ENCODE measurements at places on chromosomes 16 and 17.

- DNase-seq: no peak
Observed at GRCh38 chr16:10685709-10686108, 9.0 kb downstream of the TEKT5 start.

DNA sequence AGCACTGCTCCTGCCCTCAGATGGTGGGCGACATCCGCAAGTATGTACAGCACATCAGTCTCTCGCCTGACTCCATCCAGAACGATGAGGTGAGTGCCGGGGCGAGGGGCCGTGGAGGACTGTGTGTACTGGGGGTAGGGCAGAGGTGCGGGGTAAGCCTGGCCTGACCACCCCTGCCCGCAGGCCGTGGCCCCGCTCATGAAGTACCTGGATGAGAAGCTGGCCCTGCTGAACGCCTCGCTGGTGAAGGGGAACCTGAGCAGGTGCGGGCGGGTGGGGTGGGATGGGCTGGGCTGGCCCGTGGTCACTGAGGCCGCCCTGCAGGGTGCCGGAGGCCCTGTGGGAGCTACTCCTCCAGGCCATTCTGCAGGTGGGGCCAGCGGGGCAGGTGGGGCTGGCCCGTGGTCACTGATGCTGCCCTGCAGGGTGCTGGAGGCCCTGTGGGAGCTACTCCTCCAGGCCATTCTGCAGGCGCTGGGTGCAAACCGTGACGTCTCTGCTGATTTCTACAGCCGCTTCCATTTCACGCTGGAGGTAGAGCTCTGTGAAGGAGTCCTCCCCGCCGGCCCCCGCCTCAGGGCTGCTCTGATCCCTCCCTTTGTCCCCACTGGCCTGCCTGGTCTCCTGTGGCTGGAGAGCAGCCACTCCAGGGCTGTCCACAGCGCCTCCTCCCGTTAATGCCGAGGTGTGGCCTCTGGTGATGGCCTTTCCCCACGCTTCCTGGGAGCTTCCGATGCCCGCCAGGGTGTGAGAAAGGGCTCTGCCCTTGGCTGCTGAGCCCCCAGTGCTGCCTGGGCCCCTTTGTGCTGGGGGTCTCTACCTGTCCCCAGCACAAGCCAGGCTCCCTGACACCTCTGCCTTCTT is 5.0 kb downstream of the TSR3 start:
- no peak for DNase-seq

DNA sequence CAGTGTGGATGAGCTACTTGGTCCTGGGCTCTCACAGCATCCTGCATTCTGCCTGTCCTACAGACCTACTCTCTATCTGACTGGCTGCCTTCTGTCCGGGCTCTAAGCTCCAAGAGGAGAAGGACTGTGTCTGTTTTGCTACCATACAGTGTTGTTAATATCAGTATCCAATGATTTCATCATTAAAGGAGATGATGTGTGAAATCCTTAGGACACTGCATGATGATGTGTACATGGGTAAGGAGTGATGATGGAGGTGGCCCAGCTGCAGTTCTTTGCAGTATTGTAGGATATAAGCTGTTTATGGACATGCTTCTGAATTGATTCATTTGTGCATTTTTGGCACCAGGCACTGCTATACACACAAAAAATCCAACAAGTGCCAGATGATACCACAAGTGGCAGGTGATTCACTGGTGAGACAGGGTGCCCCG is 536.9 kb upstream of the CDH11 start:
- DNase-seq: no peak

DNA sequence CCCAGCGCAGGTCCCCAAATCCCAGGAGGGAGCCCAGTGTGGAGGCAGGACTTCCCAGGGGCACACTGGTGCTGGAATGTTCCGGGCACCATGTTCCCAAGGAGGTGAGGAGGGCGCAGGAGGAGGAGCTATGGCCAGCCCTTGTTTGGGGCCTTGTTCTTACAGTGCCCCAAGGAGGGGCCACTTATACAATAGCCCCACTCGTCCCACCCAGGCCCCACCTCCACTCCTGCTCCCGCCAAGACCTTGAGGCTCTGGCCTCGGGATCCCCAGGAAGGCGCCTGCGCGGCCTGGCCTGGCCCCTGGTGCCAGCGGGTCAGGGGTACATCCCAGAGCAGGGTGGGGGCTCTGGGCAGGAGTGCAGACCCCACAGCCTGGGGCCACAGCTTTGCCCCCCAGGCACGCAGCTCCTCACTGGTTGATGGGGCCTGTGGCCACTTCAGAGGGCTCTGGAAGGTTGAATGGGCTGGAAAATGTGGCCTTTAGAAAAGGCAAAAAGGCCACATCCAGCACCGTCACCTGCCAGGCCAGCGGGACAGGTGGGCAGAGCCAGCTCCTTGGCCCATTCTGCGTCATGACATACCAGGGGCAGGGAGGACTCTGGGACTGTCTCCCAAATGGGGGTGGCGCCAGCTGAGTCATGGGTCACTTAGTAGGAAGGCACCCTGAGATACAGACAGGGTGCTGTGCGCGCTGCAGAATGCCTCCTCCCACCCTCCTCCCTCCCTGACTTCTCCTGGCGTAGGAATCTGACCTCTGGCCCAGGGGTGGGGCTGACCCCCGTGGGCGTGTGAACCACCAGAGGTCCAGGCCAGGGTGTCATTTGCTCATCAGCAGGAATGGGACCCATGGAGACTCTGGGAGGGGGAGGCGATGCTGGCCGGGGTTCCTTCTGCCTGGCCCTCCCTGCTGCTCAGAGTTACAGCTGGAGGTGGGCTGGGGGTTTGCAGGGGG is 32.3 kb upstream of the PVALEF start:
- no peak for DNase-seq

- DNase-seq: no peak
Observed at GRCh38 chr17:78237401-78238012, 6.1 kb downstream of the TMEM235 start.

DNA sequence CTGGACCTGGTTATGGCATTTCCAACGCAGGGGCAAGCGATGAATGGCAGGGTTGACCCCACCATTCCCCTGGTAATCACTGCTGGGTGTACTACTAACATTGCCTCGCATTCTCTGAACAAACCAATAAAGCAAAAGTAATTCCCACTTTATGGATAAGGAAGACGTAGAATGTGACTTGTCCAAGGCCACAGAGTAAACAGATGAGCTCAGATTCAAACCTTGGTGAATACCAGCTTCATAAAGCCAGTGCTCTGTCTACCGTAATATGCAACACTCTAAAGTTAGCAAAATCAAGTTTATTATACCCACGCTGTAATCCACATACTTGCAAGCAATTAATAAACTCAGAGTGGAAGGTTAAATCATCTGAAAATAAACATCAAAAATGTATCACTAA is 59.6 kb downstream of the ANKFY1 start:
- no peak for DNase-seq

- no peak for DNase-seq
Observed at GRCh38 chr16:73032541-73033270, 15.2 kb downstream of the ZFHX3 start.

GRCh38 chr17:17398188-17398942 is 78.4 kb upstream of the MED9 start:
- no peak for DNase-seq

Measured in activated T-cell treated with anti-CD3 and anti-CD28 coated beads for 48 hours (primary cell).